CD4-positive, alpha-beta T cell treated with Interleukin-15 for 1 hour (primary cell): ENCODE measurements at places on chromosomes 2 and 18.

GRCh38 chr2:30393510-30393909 lies 53.5 kb upstream of the LCLAT1 start:
- DNase-seq = no peak

GRCh38 chr18:35525795-35526494 lies 28.2 kb upstream of the INO80C start:
- no peak for DNase-seq

GRCh38 chr2:75705921-75706320 lies 4.8 kb downstream of the GCFC2 start:
- DNase-seq = no peak

DNA sequence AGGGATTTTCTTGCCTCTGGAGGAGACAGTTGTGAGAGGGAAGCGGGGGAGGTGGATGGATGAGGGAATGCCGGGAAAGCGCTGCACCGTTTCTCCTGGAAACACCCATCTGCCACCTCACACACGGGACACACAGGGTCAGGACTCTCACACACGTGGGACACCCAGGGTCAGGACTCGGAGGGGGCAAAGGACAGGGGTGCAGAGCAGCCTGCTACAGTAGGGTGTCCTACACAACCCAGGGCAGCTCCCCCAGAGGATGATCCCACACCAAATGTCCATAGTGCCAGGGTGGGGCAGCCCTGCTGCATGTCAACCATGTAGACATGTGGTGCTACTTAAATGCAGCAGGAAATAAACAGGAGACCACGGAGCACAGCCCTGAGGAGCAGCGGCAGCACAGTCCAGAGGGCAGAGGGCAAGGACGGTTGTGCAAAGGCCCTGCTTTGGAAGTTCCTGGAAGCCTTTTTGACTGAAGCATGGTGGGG lies 5.1 kb downstream of the RAMP1 start:
- no peak for DNase-seq

- DNase-seq = no peak
These were observed at the start of gene MCFD2 for GRCh38 chr2:46915281-46915810. Gene MCFD2 (minus strand): TSS chr2:46915806. CDS start chr2:46909171, 6,635 bp downstream.

DNA sequence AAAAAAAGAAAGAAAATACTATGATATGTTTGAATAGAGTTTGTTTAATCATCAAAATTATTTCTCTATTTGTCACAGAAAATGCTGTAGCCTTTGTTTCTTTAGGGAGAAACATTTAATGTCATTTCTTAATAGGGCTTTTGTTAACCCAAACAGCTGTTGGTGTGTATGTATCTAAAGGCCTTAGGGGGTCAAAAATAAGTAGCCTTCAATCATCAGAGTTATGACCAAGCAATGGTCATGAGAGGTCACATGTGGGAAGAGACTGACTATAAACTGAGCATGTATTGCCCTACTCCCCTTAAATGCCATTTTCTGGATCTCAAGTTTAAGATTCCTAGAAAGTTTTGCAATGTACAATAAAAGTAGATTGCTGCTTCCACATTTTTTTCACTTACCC lies 22.7 kb downstream of the HNMT start:
- DNase-seq = no peak

- no peak for DNase-seq
These were observed 145.5 kb upstream of the ITGA6 start for GRCh38 chr2:172281648-172282570.

DNA sequence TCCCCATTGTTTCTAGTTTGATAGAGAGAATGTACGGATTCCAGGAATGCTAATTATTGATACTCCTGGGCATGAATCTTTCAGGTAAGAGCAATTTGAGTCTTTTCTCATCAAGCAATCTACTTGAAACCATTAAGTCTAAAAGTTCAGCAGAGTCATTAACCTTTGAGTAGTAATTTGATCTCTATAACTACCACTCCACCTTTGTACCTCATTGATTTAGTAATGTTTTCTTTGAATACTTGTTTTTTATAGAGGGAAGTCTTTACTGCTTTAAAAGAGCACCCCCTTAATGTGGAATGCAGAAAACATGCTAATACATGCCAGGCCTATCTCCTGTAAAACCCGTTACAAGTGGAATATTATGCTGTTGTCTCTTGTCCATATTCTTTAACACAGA lies 45.0 kb downstream of the EIF5B start:
- no peak for DNase-seq

DNA sequence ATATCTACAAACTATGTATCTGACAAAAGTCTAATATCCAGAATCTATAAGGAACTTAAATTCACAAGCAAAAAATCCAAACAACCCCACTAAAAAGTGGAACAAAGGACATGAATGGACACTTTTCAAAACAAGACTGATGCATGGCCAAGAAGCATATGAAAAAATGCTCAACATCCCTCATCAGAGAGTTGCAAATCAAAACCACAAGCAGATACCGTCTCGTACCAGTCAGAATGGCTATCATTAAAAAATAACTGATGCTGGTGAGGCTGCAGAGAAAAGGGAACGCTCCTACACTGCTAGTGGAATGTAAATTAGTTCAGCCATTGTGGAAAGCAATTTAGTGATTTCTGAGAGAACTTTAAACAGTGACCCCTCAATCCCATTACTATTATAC lies 56.5 kb downstream of the CCBE1 start:
- no peak for DNase-seq

DNA sequence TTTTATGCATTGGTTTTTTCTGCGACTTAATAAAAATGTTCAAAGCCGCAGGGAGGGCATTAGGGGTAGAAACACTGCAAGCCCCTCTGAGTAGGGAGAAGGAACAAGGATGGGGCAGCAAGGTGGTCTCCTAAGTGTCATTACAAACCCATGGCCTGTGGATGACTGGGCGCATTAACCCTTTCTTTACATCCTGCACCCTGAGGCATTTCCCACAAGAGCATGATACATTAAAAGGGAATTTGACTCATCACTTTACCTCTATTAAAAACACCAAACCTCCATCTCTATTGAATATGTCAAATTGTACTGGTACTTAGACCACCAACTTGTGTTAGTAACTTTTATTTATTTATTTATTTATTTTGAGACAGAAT lies 112.5 kb downstream of the VIT start:
- no peak for DNase-seq

GRCh38 chr2:171785450-171785849 lies 98.2 kb downstream of the DYNC1I2 start:
- no peak for DNase-seq

GRCh38 chr2:39141334-39142271 lies 20.8 kb upstream of the SOS1 start:
- no peak for DNase-seq

DNA sequence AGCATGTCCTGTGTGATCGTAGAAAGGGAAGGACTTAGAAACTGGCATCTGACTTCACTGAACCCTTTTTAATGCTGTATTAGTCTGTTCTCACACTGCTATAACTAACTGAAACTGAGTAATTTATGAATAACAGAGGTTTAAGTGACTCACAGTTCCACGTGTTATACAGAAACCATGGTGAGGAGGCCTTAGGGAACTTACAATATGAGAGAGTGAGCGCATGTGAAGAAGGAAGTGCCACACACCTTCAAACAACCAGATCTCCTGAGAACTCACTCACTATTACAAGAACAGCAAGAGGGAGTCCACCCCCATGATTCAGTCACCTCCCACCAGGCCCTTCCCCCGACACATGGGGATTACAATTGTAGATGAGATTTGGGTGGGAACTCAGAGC lies 811.3 kb downstream of the CPS1 start:
- no peak for DNase-seq

DNA sequence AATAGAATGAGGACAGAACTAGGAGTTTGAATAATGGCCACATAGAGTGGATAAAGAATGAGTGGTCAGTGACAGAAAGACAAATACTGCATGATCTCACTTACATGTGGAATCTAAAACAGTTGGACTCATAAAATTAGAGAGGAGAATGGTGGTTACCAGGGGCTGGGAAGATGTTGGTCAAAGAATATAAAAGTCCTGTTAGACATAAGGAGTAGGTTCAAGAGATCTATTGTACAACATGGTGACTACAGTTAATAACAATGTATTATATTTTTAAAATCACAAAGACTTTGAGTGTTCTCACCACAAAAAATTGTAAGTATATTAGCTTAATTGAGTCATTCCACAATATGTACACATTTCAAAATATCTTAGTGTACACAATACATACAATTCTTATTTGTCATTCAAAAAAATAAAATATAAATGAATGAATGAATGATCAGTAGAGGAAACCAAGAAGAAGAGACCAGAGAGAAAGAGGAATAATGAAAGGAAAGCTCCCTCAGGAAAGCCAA lies 177.9 kb upstream of the VRK2 start:
- DNase-seq = no peak

- DNase-seq = no peak
These were observed 44.9 kb downstream of the HPCAL1 start for GRCh38 chr2:10347562-10347948.

DNA sequence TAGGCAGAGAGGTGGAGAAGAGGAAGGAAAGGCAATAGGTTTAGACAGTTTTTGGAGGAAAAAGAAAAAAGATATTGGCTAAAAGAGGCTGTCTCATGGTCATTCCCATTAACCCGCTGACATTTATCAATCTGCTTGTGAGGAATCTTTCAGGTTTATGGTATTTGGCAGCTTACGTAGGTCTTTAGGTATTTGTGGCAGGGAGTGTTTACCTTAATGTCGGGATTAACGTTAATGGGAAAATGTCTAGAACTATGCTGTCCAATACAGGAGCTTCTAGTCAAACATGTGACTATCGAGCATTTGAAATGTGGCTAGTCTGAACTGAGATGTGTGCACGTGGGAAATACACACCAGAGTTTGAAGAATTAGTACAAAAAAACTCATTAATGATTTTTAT lies 144.2 kb downstream of the BABAM2 start:
- no peak for DNase-seq

DNA sequence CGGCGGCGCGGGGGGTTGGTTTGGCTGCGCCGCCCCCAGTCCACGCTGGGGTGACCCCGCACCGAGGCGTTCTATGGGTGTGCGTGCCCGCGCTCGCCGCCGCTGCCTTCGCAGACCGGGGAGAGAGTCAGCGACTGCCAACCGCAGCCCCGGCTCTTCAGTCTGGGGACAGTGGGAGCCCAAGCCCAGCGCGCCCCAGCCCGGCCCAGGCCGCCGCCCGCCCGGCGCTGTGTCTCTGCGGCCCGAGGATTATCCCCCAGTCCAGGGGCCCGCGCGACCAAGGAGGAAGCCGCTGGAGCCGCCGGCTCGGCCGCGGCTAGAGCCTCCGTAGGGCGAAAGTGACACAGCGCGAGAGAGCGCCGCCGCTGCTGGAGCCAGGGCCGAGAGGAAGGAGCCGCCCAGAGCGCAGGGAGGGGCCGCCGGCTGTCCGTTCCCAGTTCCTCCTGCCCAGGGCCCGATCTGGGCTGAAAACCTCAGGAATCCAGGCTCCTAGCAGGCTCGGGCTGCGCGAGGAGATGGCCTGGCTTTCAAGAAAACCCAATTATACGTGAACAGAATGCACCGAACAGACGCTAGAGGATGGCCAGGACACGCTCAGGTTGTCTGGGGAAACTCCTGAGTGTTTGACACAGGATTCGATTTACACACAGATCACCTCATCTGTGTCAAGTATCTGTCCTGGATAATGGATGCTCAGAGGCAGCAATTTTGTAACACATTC lies 2.4 kb downstream of the CTIF start:
- peak; percentile 27 for DNase-seq

DNA sequence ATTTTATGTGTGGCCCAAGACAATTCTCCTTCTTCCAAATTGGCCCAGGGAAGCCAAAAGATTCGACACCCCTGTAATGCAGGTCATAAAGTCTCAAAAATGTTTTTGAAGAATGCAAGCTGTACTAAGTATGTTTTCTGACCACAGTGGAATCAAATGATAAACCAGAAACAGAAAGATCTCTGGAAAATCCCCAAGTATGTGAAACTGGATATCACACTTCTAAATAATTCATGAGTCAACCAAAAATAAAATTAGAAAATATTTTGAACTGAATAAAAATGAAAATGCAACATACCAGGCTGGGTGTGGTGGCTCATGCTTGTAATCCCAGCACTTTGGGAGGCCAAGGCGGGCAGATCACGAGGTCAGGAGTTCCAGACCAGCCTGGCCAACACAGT lies 34.1 kb upstream of the UBE2F start:
- DNase-seq = no peak

- no peak for DNase-seq
These were observed 243.9 kb upstream of the LRRTM1 start for GRCh38 chr2:80548469-80548868.

- no peak for DNase-seq
These were observed 50.9 kb upstream of the MAPK4 start for GRCh38 chr18:50509012-50509411.

DNA sequence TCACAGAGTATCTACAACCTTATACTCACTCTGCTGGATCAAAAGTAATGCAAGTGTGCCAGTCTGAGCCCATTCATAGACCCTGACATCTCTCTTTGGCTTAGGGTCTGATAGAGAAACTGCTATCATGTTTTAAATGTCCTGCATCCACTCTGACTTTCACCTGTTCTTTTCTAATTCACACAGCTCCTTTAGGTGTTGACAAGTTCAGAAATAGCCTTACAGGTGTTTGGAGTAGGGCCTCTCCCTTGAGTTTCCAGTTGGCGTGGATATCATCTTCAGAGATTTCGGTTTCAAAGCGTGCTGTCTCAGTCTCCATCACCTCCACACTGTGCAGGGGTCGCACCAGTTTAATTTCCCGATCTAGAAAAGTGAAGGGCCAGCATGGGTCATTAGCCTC lies 150.3 kb downstream of the PLEKHA3 start:
- no peak for DNase-seq

DNA sequence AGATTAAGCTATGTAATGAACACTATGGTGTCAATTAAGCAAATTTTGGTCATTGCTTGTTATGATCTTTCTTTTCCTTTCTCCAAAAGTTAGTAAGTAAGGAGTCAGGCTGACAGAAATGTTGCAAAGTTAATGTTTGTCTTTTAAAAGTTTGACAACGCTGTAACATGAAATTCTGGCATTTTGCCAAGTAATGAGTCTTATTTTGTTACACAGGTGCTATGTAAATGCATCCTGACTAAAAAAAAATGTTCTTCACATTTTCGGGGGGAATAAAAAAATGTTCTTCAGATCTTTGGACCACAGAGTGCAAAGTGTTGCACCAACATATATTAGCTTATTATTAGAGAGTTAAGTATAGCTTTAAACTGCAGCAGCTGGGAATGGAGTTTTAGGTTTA lies 54.8 kb upstream of the PROKR1 start:
- no peak for DNase-seq

DNA sequence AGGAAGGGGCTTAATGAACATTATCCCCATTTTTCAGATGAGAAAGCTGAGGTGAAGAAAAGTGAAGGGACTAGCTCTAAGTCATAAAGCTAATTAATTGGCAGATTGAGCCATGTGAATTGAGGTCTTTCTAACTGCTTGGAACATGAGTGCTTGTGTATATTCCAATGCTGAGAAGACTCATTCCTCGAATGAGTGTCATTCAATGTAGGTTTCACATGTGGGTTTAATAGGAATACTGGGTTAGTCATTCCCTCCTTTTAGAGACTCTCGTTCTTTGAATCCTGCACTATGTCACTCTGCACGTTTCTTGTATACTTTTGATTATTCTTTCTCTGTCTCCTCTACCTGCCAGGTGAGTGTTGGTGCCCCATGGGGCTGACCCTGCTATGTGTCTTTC lies 218.2 kb downstream of the HRH4 start:
- DNase-seq = no peak
